Lung microvascular endothelial cell (primary cell): ENCODE measurements at places on chromosomes 7 and 10.

DNA sequence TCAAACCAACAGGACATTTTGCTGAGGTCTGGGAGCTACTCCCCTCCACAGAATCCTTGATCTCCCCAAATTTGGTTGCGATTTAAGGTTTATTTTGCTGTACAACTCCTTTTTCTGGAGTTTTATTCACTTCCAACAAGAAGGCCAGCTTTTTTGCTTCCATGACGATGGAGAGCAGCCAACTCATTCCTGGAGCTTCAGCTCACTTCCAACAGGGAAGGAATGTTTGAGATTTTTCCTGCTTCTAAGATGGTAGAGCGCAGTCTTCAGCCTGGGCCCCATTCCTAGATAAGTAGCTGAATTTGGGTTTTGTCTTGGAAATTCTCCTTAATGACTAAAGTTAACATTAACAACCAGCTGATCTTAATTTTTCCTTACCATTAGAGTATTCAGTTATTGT lies 30.9 kb upstream of the CREB3L2 start:
- no peak for DNase-seq

DNA sequence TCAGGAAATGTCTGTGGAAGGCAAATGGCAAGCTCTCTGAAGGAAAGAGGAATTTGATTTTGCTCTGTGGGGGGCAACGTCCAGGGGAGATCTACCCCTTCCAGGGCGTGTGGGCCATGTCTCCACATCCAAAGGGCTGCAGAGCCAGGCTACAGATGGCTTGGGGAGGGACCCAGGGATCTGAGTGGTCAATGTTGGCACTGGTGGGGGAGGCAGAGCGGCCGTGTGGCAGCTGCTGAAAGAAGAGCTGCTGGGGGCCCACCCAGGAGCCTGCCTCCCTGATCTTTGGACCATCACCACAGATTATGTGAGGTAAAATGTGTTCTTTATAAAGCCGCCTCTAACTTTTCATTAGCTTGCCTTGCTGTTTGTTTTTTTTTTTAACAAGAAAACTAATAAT lies 144.1 kb downstream of the HERPUD2 start:
- no peak for DNase-seq

DNA sequence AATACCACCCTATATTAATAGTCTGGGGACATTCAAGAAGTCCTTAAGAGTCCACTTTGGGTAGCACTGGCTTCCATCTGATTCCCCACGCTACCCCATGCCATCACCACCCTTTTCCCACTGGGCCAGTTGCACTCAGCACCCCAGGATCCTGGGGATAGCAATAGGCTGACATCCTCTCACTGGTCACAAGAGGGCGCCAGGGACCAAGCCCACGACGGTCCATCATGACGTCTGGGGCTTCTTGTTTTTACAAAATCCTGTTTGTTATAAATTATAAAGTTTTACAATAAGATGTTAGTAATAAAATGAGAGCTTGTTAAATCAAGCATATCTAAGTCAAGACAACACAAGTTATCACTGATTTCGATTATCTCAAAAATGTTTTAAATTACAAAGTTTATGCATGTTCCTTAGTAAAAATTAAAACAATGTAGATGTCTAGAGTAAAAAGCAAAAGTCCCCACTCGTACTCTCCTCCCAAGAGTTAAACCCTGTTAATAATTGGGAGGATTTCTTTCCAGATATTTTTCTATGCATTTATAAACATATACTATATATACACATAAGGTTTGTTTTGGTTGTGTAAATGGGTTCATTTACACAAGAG lies 15.4 kb downstream of the GPNMB start:
- DNase-seq: peak; percentile 72

GRCh38 chr7:125033506-125033905 lies 103.9 kb upstream of the POT1 start:
- no peak for DNase-seq

GRCh38 chr7:67896721-67897120 lies 900.1 kb downstream of the TYW1 start:
- DNase-seq: no peak
